PC-3 (cell line): ENCODE measurements at places on chromosomes 3 and 15.

DNA sequence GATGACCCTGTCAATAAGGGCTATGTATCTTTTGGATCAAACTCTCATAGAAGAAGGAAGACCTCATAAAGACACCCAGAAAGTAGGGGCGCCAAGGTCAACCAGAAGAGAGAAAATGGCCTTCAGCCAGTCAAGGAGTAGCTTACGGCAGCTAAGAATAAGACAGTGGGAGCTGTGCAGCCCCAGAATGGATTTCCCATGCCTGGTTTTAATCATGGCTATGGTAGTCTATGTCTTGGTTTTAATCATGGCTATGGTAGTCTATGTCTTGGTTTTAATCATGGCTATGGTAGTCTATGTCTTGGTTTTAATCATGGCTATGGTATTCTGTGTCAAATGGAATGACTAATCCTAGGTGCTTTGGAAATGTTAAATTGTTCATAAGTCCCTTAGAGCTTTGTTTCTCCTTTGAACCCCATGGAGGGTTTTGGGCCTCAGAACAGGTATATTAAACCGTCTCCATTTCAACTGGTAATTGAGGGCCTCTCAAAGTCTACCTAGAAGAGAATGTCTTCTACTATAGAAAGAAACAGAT is 742.0 kb upstream of the CFAP20DC start:
- no peaks in the 10 kb centered on the region for H3K36me3 ChIP-seq
- no peaks in the 10 kb centered on the region for H3K27me3 ChIP-seq
- H3K27ac ChIP-seq: no peak overlapping the region
- no peaks in the 10 kb centered on the region for H3K4me1 ChIP-seq

DNA sequence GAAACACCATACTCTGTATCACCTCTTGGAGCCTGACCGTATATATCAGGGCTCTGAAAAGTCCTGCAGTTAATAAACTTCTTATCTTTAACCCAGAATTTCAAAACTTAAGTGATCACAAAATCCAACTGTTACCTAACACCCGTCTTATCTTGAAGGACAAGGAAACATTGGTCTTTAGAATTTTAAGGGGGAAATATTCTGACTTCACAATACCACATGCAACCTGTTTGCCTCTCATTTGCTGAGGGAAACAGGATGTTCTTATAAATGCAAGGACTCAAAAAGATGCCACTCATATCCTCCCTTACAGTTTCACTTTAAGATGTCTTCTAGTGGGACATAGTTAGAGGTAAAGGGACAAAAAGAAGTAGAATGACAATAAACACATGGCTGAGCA is 67.9 kb downstream of the CRTC3 start:
- no peak overlapping the region for H3K4me3 ChIP-seq
- H3K27ac ChIP-seq: no peak overlapping the region
- peaks cover 20% of the 10 kb centered on the region for H3K4me1 ChIP-seq
- no peaks in the 10 kb centered on the region; the same call in 1 of the 2 replicates for H3K36me3 ChIP-seq

DNA sequence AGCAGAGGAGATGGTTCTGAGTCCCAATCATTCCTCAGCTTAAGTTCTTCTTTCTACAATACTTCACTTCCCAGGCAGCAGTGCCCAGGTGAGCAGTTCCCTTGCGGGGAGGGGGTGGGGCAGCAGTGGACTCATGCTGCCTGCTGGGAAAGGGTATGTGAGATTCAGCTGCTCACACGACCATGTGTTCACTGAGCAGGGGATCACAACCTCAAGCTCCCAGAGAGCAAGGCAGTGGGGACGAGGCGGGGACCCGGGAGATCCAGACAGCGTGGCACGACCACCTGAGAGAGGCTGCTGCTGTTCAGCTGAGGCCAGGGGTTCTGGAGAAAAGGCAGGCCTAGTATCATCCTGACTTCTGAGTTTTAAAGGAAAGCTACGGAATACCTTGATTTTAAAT is 166.6 kb downstream of the XXYLT1 start:
- no peak overlapping the region for H3K4me3 ChIP-seq
- no peaks in the 10 kb centered on the region for H3K27me3 ChIP-seq
- H3K27ac ChIP-seq: peak overlapping the region; percentile 88
- DNase-seq: no peak
- H3K4me1 ChIP-seq: peaks cover 59% of the 10 kb centered on the region

- no peak overlapping the region for H3K27ac ChIP-seq
- no peaks in the 10 kb centered on the region for H3K36me3 ChIP-seq
- peaks cover 20% of the 10 kb centered on the region for H3K4me1 ChIP-seq
- no peaks in the 10 kb centered on the region for H3K27me3 ChIP-seq
- no peak overlapping the region for H3K4me3 ChIP-seq
These were observed 16.1 kb upstream of the PLA2G4E start for GRCh38 chr15:42036966-42037365.
